Omental fat pad (tissue), 4 donors: ENCODE measurements at places on chromosomes 7 and 10.

DNA sequence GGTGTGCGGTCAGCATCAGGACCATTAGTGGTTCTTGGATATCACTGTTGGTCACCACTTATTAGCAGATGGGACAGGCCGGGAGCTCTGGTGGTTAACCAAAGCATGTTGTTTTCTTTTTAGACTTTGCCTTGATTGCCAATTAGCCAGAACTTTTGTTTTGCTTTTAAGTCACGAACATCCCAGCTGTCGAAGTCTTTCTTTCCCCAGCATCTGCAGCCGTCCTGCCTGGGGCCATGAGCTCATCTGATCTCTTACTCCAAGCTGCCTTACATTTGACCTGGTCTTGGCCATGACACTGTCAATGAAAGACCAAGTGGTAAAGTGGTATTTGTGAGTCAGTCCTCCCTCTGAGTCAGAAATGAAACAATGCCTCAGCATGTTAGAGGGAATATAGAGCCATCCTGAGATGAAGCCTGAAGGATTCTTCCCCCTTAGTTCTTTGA, 53.9 kb upstream of the CREB5 start:
- DNase-seq = no peak

- no peak for DNase-seq
These were observed 225.5 kb downstream of the DOCK4 start for GRCh38 chr7:111980725-111981124.

DNA sequence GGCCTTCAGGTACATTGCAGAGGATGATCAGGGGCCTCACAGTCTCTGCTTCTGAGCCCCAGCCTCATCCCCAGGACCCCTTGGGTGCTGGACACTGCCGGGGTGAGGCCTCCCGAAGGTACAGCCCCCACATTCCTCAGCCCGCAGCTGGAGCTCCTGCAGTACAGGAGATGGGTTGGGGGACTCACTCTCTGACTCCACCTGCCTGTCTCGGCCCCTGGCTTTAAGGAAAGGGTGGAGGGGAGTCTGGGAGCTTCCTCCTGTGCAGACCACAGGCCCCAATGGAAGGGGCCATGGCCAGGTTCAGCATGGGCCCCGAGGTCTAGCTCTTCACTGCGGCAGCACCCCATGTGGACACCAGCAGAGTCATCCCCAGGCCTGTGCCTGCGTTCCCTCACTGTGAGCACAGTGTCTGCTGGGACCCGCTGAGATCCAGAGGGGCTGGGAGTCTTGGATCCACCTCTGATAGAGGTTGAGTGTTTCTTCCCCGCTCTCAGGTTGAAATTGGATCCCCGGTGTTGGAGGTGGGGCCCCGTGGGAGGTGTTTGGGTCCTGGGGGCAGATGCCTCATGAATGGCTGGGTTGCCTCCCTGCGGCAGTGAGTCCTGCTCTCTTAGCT, 99.9 kb downstream of the PRKAG2 start:
- DNase-seq = no peak

DNA sequence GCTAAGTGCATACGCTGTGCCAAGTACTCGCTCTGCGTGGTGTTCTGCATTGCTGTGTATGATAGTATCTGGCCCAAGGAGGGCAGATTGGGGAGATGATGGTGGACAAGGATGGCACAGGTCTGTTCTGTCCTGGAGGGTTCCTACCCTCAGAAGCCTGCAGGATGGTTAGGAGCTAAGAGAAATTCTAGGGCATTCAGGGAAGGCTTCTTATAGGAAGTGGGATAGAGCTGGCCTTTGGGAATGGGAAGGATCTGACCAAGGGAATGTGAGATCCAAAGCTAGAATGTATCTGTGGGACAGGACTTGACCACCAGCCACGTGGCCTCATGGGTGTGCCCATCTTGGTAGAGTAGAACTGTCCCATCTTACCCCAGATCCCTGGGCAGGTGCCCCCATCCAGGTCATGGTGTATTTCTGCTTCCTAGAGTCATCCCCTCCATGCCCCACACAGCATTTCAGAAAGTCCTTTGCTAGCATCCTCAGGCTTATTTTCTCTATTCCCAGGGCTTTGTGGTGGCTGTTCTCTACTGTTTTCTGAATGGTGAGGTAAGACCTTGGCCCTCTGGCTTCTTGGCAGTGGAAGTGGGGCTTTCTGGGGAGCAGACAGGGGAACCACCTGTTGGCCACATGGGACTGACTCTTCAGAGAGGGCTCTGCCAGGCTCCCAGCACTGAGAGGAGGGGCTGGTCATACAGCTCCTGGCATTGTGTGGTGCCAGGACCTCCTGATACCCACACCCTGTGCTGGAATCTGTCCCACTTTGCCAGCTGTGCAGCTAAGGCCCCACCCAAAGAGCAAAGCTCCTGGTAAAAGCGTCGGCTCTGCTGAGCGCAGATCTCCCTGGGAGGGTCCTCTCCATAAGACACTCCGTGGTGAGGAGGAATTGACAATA, 52.5 kb downstream of the ADCYAP1R1 start:
- DNase-seq = no peak

DNA sequence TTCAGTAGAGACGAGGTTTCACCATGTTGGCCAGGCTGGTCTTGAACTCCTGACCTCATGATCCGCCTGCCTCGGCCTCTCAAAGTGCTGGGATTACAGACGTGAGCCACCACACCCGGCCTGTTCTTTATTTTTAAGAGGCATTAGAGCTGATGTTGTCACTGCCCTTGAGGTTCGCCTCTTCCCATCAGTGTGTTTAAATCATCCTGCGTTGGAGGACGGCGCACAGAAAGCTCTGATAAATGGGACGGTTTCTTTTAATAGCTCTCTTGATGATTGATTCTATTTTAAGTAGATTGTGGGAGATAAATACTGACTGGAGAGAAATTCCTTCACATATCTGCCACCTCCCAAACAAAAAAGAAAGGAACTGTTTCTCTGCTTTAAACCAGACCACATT, 29.0 kb downstream of the UPP1 start:
- DNase-seq = no peak

GRCh38 chr7:143504215-143504936, 26.7 kb downstream of the TAS2R41 start:
- DNase-seq = no peak

GRCh38 chr10:96321822-96322221, 17.6 kb downstream of the DNTT start:
- no peak for DNase-seq

- no peak for DNase-seq
These were observed 24.8 kb downstream of the FAM53B start for GRCh38 chr10:124719213-124719851.

DNA sequence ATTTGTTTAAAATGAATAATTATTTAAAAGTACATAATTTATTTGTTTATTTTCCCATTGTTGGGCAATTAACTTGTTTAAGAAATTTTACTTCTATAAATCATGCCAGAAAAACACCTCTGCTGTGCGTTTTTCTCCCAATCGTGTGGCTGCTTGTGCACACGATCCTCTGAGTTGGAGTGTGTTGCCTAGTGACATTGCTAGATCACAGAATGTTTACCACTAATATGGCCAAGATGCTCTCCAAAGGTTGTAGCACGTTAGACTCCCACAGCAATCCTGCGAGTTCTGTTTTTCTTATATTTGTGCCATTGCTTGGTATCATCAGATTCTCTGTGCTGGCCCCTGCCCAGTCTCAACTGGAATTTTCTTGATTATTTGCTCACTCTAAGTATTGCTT, 207.1 kb upstream of the ADCY1 start:
- no peak for DNase-seq

- DNase-seq = no peak
These were observed 40.2 kb upstream of the ATP6V0A4 start for GRCh38 chr7:138838166-138838565.

- no peak for DNase-seq
These were observed 108.0 kb downstream of the TWIST1 start for GRCh38 chr7:19009241-19009935.

DNA sequence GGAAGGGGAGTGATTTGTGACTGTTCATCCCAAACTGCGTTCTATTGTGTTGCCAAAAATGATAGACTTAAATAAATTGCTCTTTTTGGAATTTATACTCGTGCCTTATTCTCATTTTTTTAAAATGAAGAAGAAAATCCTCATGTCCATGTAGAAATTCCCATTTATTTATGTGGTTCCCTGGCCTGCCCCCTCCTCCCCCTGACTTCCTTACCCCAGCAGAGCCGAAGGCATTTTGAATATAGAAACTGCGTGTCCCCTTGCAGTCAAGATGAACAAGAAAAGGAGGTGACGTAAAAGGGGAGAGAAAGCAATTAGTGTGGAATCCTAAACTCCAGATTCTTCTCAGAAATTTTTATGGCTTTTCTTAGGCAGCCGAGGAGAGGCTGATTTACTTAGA, 126.1 kb downstream of the FAM204A start:
- no peak for DNase-seq

GRCh38 chr10:95211606-95212279, 17.7 kb downstream of the ACSM6 start:
- no peak for DNase-seq

DNA sequence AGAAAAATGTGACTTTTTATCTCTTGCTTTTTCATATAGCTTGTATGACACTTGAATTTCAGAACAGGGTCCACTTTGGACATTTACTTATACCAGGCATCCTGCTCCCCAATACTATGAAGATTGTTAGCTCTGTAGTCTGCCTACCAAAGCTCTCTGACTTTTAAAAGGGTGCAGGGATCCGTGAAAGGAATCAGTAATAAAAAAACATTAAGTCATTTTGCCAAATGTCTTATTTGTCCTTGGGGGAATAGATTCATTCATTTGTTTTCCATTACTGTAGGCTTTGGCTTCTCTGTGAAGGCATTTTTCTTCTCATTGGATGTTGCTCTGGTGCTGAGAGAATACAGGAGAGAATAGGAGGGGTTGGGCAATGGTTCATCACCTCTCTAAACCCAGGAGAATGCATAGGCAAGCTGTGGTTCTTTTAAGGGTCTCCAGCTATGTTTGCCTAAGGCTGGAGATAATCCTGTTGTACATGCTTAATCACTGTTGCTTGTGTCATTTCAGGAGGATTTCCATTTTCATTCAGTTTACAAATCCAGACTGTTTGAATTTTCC, 103.5 kb downstream of the SRI start:
- DNase-seq = no peak

DNA sequence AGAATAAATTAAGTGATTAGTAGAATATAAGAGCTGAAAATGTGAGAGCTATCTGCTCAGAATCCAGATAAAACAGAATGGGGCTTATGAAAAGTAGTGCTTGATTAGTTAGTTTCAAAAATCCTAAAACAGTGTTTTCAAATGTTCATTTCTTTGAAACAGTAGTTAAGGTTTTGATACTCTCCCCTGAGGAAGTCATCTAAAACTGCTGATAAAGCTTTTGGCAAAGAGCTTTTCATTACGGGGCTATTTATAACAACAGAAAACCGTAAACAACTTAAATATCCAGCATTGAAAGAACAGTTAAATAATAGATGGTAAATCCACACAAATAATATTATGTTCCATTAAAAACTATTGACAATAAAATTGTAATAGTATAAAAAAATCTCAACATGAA, 77.5 kb downstream of the NPSR1 start:
- no peak for DNase-seq

- DNase-seq = no peak
These were observed 60.1 kb downstream of the CFAP46 start for GRCh38 chr10:132882069-132882951.

GRCh38 chr10:97176226-97176625, 9.5 kb downstream of the SLIT1 start:
- no peak for DNase-seq

DNA sequence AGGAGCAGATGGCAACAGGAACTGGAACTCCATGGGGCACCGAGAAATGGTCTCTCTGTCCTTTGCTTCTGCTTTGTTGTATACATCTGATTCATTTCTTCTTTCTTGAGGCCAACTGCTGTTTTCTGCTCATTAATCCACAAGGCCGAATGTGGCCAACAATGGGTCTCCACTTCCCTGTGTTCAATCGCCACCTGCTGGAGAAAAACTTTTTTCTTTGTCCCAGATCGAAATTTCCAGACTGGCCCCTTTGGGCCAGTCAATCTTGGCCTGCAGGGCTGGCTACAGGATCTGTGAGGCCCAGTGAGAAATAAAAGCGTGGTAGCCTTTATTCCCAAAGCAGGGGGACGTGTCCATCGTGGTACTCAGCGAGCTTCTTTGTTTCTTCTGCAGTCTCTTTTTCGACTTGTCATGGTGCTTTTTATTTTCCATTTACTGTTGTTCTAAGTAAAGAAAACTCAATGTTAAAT, 58.8 kb downstream of the PARP12 start:
- no peak for DNase-seq

DNA sequence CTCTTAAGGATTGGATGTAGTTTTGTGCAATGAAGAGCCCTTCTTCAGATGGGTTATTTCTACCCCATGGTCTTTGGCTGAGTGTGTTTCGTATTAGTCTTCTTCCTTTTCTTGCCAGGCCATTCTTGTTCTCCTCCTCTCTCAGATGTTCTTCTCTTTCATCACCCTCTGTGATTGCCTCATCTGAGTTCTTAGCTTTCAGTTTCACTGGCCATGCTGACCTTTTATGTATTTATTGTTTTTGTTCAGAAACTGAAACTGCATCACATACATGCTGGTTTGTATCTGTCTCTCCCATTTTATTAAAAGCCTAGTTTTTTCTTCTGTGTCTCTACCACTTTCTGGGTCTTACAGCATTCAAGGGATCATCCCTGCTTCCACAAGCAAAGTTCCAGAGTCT, 21.7 kb upstream of the PCGF5 start:
- no peak for DNase-seq

- no peak for DNase-seq
These were observed 263.3 kb upstream of the TCERG1L start for GRCh38 chr10:131574707-131575430.

DNA sequence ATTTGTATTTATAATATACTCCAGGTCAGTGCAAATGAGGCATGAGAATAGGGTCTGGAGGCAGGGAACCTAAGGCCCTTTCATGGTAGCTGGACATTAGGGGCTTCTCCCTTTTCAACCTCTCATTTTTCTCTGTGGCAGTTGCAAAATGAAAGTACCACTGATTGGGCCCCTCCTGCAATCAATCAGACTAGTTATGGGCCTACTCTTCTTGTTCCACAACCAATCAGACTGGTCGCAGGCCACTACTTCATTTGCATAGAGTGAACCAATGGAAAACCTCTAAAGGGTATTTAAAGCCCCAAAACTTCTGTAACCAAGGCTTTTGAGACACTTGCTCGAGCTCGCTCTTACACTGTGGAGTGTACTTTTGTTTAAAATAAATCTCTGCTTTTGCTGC, 10.0 kb upstream of the PRPS1L1 start:
- no peak for DNase-seq

GRCh38 chr7:32117837-32118236, 47.6 kb upstream of the PDE1C start:
- DNase-seq = no peak

DNA sequence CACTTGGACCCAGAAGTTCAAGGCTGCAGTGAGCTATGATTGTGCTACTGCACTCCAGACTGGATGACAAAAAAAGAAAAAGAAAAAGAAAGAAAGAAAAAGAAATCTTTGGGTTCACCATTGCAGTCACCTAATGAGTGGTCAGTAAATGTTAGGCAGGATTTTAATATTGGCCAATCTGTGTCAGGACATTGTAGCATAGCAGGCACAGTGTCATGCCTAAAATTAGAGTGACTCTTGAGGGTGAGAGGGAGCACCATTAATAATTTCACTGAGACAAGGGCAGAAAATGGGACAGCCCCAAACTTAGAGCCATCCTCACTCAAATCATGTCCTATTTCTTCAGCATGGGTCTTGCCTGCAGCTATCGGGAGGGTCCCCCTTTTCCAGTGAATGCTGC, 221.6 kb upstream of the NRP1 start:
- no peak for DNase-seq
